ENCODE measurements at places on chromosomes 12 and 14.

GRCh38 chr12:92045852-92046251, 99.8 kb downstream of the BTG1 start:
- peak; percentile 31 for DNase-seq

GRCh38 chr14:64685371-64686281, 18.6 kb upstream of the PLEKHG3 start:
- DNase-seq, result no peak

DNA sequence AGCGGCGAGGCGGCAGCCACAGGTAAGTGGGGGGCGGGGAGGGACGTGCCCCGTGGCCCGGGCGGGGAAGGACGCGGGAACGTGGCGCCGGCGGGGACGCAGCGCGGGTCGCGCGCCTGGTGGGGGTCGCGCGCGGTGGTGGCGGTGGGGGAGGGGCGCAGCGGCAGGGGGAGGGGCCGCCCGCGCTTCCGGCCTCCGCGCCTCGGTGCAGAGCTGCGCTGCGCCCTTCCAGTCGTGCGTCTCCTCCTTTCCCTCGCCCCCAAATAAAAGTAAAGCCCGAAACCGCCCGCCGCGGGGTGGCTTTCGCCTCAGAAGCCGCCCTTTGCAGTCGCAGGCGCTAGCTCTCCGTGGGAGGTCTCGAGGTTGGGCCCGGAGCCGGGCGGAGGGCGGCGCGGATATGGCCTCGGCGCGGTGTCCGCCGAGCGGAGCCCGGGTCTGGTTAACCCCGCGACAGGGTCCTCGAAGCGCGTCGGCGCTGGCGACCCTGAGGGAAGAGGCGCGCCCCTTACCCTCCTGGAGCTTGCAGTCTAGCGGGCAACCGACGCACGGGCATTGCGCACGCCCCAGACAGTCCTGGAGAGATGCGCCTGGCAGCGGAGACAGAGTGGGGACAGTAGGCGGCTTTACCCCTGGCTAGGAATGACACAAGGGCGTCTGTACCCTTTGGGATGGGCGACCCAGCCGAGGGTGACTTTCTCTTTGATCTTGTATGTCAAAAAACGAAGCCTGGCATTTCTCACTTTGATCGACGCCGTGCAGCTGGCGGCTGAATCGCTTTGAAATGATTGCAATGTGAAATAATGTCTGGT, 589 bp downstream of the ATF1 start:
- peak; percentile 49 for DNase-seq

DNA sequence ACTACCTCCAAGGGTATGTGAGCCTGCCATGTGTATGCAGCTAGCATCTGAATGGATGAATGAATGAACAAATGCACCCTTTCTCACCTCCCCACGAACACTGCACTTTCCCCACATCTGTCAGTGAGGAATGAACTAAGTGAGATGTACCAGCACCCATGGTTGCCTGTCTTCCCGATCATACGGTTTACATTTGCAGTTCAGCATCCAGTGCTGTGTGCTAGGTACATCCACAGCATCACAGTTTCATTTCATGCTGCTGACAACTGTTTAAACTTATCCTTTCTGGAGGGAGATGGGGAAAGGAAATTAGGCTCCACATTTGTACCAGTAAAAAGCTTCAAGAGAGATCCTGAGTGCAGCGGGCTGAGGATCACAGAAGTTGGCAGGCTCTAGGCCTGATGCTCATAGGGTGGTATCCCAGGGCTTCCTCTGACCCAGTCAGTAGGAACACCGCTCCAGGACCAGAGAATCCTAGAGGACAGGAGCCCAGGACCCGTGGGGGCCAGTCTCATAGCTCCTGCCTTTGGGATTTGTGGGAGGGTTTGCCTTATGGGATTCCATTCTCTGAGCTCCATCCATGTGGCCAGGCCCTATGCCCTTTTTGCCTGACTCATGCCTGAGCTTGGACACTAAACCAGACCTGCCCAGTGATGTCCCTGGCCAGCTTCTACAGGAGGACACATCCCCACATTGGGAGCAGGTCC, 294.5 kb downstream of the CACNA1C start:
- DNase-seq, result no peak

GRCh38 chr12:97308576-97309198, 153.9 kb upstream of the RMST start:
- peak; percentile 37 for DNase-seq

DNA sequence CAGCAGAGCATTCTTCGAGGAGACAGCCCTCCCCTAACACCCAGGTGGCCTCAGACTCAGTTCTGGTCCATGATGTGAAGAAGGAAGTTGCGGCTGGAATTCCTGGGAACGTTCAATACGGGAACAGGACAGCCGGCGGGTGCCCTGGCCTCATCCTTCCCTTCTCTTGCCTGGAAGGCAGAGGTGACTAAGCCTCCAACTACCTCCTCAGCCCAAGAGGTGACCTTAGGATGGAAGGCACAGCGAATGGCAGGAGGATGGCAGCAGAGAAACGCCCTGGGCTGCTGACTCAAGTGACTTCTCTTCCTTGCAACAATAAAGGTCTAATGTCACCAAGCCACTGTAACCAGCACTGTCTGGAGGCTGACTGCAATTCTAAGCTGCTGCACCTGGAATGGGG, 36.1 kb downstream of the DHX37 start:
- no peak for DNase-seq

GRCh38 chr12:89655841-89656240, 52.8 kb downstream of the ATP2B1 start:
- no peak for DNase-seq

DNA sequence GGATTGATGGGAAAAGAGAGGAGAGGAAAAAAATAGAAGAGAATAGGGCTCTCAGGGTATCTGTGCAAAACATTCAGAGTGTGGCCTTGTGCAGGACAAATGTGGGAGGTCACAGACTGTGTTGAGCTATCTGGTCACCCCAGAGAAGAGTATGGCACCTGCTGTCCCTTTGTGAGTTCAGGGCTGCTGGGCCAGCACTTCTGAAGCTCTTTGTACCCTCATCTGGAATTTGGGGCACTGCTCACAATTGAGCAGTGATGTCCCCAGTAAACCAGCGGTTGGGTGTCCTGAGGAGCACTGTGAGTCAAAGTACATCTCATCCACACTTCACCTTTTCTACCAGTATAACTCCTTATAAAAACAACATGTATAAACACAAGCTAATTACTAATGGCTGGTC, 2.6 kb upstream of the KRT81 start:
- no peak for DNase-seq

- DNase-seq, result peak; percentile 9
Measured at GRCh38 chr12:106897082-106897481, 58.6 kb upstream of the TMEM263 start.

DNA sequence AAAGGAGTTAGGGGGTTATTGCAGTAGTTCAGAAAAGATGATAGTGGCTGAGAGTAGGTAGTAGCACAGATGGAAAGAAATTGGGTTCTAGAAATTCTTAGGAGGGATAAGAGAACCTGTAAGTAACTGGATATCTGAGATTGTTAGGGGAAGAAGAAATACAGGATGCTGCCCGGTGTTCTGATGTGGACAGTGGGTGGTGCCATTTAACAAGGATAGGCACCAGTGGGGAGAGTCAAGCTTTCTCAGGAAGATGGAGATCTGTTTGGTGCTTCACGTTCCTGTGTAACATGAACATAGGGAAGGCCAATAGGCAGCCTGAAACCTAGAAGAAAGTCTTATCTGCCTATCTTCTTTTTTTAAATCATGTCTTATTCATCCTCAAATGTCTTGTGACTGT, 245.9 kb downstream of the NPAS3 start:
- peak; percentile 22 for DNase-seq

All from fibroblast of skin of right quadriceps (primary cell).